ENCODE measurements at places on chromosomes 3 and 15.
A peak's percentile ranks its signal among the peaks of the same experiment; 100 is the strongest.

GRCh38 chr3:50295553-50296431 is 3.4 kb downstream of the HYAL3 start:
- no peak for DNase-seq

DNA sequence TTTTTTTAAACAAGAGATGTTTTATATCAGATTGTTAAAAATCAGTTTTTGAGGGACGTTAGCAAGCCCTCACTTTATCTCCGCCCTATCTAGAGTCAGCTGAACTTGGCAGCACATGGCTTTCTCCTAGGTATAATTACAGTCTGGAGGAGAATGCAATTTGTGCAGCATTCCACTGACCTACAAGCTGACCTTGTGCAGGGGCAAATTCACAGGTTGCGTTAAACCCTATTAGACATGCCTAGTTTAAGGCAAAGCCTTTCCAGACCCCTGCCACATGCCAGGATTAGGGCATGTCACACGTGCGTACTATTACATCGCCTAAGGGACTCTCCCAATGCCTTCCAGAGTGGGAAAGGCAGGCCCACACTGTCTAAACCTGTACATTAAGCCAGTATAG is 224.0 kb downstream of the GREM1 start:
- no peak for DNase-seq

DNA sequence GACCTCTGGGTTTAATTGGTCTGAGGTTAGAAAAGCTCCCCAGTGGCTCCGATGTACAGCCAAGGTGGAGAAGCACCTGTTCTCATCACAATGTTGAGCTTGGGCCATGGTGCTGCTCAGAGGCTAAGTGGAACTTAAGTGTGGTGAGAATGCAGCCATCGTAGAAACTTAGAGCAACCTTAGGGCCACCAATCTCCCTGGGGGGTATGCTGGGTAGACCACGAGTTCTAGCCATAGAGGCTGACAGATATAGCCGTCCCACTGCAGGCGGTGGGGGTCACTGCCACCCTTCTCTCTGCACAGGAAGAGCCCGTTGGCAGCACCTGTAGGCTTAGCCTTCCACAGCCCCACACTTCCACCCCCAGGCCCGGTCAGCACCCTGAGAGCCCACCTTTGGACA is 38.0 kb downstream of the MGLL start:
- DNase-seq, result no peak

DNA sequence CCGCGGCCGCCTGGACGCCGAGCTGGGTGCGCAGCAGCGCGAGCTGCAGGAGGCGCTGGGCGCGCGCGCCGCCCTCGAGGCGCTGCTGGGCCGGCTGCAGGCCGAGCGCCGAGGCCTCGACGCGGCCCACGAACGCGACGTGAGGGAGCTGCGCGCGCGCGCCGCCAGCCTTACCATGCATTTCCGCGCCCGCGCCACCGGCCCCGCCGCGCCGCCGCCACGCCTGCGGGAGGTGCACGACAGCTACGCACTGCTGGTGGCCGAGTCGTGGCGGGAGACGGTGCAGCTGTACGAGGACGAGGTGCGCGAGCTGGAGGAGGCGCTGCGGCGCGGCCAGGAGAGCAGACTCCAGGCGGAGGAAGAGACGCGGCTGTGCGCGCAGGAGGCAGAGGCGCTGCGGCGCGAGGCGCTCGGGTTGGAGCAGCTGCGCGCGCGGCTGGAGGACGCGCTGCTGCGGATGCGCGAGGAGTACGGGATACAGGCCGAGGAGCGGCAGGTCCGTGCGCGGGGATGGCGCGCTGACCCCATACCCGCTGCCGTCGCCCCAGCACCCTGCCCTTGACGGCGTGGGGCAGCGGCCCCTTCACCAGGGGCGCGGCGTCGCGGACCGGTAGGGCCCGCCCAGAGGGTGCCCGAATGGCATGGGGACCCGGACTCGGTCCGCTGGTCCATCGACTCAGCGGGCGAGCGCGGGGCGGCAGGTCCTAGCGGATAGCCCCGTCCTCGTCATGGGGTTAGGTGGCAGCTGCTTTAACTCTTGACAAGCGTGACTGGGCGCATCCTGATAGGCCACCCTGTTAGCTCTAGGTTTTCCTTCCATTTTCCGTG is 848 bp downstream of the SYNM start:
- peak; percentile 3 for DNase-seq

DNA sequence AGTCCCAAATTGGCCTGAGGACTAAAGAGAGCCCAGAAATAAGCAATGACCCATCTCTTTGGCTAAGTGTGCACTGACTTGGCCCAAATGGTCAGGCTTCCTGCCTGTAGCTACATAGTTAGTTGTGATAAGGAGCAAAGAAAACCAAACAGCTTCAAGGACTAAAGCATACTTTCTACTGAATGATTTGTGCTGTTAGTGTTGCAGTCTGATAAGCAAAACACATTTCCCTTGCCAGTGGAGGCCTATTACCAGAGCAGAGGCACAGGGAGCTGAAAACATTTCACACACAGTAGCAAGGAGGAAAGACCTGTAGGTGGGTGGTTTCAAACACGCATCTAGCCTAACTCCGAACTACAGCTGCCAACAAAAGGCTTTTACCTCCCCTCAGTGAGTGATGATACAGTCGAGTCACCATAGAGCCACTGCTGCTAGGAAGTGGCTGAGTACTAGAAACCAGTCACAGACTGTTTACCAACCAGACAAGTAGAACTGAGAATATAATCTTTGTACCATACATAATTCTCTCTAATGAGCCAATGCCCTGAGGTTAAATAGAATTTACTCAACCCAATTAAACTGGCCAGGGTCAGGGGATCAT is 222.3 kb upstream of the THBS1 start:
- DNase-seq, result no peak

DNA sequence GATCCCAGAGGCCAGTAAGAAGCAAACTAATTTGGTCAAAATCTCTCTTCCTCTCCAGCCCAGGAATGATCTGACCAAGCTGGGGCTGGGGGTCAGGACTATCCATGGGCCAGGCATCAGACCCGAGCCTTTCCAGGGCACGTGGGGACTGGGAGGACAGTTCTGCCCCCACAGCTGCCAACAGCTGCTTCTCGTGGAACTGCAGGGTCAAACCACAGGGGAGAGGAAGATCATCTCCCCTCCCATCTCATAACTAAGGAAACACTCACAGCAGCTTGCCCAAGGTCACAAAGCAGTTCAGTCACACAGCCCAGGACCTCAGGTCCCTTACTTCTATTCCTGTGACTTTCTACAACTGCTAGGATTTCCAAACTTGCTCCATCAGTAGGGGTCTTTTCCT is 47.1 kb downstream of the DAPK2 start:
- DNase-seq, result no peak

DNA sequence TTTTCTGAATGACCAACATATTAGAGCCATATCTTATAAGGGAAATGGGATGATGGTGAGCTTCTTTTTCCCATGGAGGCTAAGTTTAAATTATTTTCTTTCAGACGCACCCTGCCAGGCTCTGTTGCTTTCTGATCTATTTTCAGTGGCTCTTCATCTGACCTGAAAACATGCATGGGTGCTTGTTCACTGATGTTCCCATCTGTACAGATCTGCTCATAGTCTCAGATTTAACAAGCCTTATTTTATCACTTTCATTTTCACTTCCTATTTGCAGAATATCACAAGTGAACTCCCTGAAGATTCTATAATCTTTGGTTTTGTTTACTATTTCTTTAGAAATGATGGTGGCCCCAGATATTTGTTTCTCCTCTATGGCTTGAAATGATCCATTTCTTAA is 31.1 kb upstream of the SUCLG2 start:
- DNase-seq, result no peak

- DNase-seq, result no peak
These were observed 85.0 kb downstream of the CCNL1 start for GRCh38 chr3:157074981-157075380.

- no peak for DNase-seq
These were observed 133.3 kb downstream of the CMSS1 start for GRCh38 chr3:99950921-99951320.

DNA sequence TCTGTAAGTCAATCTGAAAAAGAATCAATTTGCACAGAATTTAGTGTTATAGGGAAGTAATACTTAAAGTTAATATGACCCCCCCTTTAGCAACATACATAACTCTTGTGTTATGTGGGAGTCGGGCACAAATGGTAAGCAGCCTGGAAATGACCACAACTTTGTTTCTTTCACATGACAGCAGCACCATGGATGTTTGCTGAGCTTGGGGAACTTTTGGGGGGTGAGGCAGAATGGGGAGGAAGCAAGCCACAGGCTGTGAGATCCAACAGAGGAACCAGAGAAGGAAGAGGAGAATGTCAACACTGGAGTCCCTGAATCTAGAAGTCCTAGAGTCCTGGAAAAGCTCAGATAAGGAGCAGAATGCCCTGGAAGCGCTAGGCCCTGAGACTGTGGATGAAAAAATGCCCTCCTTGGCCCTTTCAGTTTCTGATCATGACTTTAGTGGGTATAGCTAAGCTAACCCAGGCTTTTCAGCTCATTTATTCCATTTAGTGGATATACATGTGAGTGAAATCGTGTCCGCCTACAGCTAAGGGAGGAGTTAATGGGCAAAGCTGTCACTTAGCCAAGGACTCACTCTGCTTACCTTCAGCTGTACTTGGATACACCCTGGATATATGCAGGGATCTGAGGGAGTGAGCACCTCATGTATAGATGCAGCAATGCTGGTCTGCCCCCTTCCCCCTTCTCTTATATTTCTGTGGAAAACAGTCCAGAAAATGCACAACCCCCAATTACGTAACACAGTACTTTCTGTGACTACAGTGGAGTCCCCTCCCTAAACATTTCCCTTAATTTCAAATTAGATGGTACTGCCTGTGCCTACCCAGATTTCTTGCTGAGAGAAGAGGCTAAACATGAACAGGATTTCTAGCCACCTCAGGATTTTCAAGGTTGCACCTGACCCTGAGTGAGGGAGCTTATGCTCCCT is 39.1 kb downstream of the CFAP91 start:
- no peak for DNase-seq
